ENCODE measurements at places on chromosomes 3 and 15.

DNA sequence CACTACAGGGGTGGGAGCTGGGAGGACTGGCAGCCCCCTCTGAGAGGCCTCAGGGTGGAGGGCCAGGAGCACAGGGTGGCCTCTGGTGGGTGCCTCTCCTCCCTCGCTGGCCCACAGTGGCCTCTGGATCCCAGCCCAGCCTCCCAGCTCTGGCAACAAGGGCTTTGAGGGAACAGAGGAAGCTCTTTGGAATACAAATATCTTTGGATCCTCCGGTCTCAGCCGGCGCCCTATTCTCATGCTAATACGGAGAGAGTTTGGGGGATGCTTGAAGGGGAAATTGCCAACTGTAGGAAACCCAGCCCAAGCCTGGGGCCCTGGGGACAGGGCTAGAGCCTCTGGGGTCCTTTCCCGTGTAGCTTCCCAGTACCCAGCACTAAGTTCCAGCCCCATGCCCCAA is 33.4 kb upstream of the INSYN1 start:
- no peaks in the 10 kb centered on the region for H3K36me3 ChIP-seq
- no peaks in the 10 kb centered on the region for H3K4me1 ChIP-seq
- no peak for DNase-seq
- no peak overlapping the region for H3K27ac ChIP-seq
- H3K27me3 ChIP-seq = no peaks in the 10 kb centered on the region

DNA sequence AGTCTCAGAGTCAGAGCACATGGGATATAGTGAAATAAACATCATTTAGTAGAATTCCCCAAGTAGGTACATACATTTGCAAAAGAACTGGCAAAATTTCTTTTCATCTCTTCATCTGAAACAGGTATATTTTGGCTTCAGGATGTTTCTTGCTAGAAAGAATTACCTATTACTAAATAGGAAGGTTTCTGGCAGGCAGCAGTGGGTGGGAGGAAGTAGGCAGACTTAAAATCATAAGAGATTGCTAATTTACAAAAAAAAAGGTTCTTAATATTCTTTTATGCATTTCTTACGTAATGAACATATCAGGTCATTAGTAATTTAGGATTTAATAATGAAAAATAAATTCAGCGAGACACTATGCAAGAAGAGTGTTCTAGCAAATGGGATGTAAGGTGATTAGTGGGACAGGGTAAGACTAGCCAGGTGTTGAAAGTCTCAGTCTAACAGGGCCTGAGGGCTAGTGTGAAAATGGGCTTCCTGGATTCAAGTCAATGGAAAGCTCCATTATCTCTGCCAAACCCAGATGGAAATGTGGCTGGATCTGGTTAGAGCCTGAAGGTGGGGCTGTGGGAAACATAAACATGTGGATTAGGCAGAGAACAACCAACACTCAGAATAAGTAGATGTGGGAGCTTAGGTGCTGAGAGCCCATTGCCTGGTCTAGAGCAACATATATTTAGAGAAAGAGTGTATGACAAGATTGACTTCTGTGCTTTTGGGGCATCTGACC is 127.4 kb upstream of the FEZF2 start:
- H3K4me1 ChIP-seq = no peaks in the 10 kb centered on the region
- no peak overlapping the region for H3K4me3 ChIP-seq
- no peaks in the 10 kb centered on the region for H3K36me3 ChIP-seq
- no peak overlapping the region for H3K27ac ChIP-seq
- H3K27me3 ChIP-seq = no peaks in the 10 kb centered on the region

DNA sequence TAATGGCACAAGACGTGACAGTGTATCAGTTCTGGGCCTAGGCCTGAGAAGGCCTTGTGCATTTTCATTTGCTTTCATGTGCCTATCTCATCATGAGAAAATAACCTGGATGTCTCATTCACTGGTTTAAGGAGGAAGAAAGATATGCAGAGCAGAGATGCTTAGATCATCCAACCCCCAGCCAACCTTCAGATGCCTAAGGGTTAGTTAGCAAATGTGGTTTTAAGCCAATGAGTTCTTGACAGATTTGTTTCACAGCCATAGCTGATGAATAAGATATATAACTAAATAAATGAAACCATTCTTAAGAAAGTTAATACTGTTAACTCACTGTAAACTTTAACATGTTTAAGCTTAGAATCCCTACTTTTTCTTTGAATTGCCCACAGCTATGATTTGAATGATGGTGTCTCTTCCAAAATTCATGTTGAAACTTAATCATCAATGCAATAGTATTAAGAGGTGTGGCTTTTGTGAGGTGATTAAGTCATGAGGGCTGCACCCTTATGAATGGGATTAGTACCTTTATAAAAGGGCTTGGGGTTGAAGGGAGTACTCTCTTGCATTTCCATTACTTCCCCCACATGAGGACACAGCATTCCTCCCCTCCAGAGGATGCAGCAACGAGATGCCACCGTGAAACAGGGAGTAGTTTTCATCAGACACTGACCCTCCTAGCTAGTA is 324.6 kb upstream of the TBC1D5 start:
- H3K36me3 ChIP-seq = no peaks in the 10 kb centered on the region
- no peak for DNase-seq
- no peak overlapping the region for H3K4me3 ChIP-seq
- H3K27ac ChIP-seq = no peak overlapping the region

- no peak overlapping the region for H3K27ac ChIP-seq
- no peak for DNase-seq
Observed at GRCh38 chr3:119099785-119100184, 46.2 kb upstream of the TEX55 start.

DNA sequence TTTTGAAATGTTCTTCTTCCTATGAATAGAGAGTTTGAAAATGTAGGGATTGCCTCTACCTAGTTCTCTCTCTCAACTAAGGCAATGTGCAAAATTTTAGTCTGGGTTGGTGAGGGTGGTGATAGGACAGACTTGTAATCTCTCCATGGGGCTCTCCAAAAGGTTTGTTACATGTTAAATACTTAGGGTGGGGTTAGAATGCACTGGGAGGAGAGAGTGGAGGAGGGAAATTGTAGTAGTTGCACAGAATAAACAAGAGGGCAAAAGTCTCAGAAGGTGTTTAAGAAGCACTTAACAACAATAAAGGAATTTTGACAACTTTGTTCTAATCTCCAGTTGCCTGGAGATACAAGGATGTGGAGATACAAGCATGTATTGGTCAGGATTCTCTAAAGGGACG is 230.4 kb downstream of the NECTIN3 start:
- no peak overlapping the region for H3K27ac ChIP-seq
- H3K4me3 ChIP-seq = no peak overlapping the region
- peaks cover 6% of the 10 kb centered on the region for H3K4me1 ChIP-seq
- no peaks in the 10 kb centered on the region for H3K27me3 ChIP-seq

DNA sequence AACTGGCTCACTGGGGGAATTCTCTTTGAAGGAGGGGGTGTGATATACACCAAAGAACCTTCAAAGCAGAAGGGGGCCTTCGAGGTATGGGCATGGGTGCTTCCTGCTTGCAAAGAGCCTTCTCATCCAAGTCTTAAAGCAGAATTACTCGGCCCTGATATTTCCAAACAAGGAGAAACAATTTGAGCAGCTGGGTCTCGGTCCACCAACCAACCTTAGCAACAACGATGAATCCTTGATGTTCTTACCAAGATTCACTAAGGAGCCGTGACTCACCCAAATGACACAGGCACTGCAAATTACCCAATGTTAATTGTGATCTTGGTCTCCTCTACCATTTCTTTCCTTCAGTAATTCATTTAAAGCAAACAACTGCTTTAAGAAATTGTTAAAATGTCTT is 7.7 kb downstream of the HOMER2 start:
- no peaks in the 10 kb centered on the region for H3K27me3 ChIP-seq
- DNase-seq = no peak
- H3K4me1 ChIP-seq = no peaks in the 10 kb centered on the region
- H3K36me3 ChIP-seq = no peaks in the 10 kb centered on the region

- no peak overlapping the region for H3K4me3 ChIP-seq
- no peaks in the 10 kb centered on the region for H3K36me3 ChIP-seq
- no peak for DNase-seq
- no peaks in the 10 kb centered on the region for H3K4me1 ChIP-seq
- H3K27me3 ChIP-seq = no peaks in the 10 kb centered on the region
Observed at GRCh38 chr15:26974120-26974780, 3.3 kb downstream of the GABRG3 start.

- peaks cover 5% of the 10 kb centered on the region for H3K27me3 ChIP-seq
- H3K36me3 ChIP-seq = no peaks in the 10 kb centered on the region
- no peak overlapping the region for H3K27ac ChIP-seq
- H3K4me1 ChIP-seq = no peaks in the 10 kb centered on the region
Observed at GRCh38 chr15:62519900-62520299, 354.8 kb upstream of the C2CD4B start.

DNA sequence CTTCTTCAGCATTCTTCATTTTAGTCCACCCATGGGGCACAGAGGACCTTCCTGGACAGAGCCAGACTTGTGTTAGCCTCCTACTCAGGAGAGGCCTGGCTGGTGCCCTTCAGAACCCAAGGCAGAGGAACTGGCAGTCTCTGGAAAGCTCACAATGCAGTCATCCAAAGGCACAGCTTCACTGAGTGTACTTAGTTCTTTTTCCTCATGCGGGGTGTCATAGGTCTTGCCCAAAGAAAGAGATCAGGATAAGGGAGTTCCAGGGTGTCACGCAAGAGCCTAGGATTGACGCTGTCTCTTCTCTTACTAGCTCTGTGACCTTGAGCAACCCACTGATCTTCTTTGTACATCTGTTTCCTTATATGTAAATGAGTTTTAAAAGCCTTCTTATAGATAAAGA is 58.7 kb downstream of the CD200 start:
- no peak overlapping the region for H3K27ac ChIP-seq
- no peaks in the 10 kb centered on the region for H3K27me3 ChIP-seq
- DNase-seq = no peak
- H3K4me1 ChIP-seq = peaks cover 9% of the 10 kb centered on the region

GRCh38 chr3:155979746-155980145 is 109.3 kb downstream of the GMPS start:
- no peaks in the 10 kb centered on the region for H3K4me1 ChIP-seq
- H3K36me3 ChIP-seq = no peaks in the 10 kb centered on the region
- no peak for DNase-seq

DNA sequence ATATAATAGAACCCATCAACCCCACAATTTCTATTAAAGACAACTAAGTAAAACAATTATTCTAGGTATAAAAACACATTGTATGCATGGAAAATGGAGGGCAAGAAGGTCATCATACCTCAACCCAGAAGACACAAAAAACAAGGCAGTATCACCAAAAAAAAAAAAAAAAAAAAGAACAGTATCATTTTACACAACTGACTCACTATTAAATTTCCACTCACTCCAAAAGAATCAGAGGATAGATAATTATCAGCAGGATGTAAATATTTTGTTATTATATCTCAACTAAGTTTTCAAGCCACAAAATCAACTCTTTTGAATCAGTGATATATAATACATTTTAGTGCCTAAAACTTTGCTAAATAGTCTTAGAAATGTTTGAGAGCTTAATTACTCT is 55.0 kb downstream of the CLASP2 start:
- H3K4me1 ChIP-seq = peaks cover 10% of the 10 kb centered on the region
- H3K27me3 ChIP-seq = no peaks in the 10 kb centered on the region
- no peak overlapping the region for H3K4me3 ChIP-seq
- DNase-seq = no peak
- no peaks in the 10 kb centered on the region for H3K36me3 ChIP-seq

GRCh38 chr3:155442072-155442471 is 148.6 kb upstream of the STRIT1 start:
- H3K4me3 ChIP-seq = no peak overlapping the region
- no peak overlapping the region for H3K27ac ChIP-seq
- no peaks in the 10 kb centered on the region for H3K4me1 ChIP-seq
- no peaks in the 10 kb centered on the region for H3K36me3 ChIP-seq
- no peak for DNase-seq

DNA sequence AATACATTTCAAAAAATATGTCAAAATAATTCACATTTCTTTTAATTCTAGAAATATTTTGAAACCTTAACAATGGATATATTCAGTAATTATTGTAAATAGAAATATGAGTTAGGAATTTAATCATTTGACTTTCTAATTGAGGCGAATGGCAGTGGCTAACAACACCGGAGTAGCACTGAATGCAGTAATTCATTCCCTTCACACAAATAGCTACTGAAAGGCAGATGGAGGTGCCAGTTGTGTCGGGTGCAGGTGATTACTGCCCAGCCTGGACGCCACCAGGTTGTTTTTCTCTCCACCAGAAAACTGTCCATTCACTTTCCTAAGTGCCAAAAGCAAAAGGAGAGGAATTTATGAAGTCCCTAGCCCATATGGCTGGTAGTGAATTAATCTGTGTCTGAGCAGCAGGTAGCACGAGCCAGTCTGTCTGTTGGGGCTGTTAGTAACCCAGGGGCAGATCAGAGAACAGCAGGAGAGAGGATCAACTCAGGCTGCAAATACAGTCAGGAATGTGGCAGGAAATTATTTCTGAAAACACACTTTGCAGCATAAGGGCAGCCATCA is 79.3 kb upstream of the GMNC start:
- no peaks in the 10 kb centered on the region for H3K36me3 ChIP-seq
- H3K4me3 ChIP-seq = no peak overlapping the region
- no peaks in the 10 kb centered on the region for H3K27me3 ChIP-seq
- DNase-seq = no peak

- H3K36me3 ChIP-seq = no peaks in the 10 kb centered on the region
- H3K4me1 ChIP-seq = no peaks in the 10 kb centered on the region
- no peak overlapping the region for H3K27ac ChIP-seq
- no peaks in the 10 kb centered on the region for H3K27me3 ChIP-seq
- DNase-seq = no peak
Observed at GRCh38 chr3:12170207-12170606, 11.5 kb upstream of the TIMP4 start.

DNA sequence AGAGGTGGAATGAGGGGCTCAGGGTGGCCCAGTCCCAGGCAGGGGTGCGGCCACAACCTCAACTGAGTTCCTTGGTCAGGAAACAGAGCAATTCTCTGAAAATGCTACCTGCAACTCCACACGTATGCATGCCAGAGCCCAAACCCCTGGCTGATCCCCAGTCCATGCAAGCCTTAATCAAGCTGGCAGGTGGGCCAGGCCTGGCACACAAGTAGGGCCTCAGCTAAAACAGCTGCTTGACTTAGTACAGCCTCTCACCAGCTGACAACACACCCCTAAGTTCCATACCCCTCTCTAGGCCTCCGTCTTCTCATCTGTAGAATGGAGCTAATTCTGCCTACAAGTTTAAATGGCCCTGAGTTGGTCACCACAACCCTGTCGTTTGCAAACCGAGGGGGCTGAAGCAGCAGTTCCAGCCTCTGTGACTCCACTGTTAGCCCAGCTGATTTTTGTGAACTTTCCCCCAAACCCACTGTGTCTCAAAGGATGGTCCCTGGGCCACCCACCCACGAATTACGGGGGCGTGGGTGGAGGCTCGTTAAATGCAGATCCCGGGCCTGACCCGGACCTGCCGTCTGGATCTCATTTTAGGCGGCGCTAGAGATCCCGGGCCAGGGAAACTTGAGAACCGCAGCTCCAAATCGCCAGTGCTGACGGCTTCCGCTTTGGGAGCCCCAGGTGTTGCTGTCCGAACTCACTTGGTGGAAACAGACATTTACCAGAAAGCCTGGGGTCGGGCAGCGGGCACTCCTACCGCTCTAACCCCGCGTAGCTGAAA is 927 bp downstream of the CHDH start:
- peaks cover 14% of the 10 kb centered on the region for H3K27me3 ChIP-seq
- no peaks in the 10 kb centered on the region for H3K36me3 ChIP-seq
- no peak for DNase-seq
- no peaks in the 10 kb centered on the region for H3K4me1 ChIP-seq
- no peak overlapping the region for H3K4me3 ChIP-seq
- H3K27ac ChIP-seq = no peak overlapping the region

Data from CD8-positive, alpha-beta memory T cell (primary cell).